GM12891 (cell line): ENCODE measurements at places on chromosomes 12 and 14.

- no peak for DNase-seq
Measured at GRCh38 chr12:28998662-28999120, 150.4 kb upstream of the FAR2 start.

GRCh38 chr12:107668320-107669098 is 17.1 kb upstream of the PWP1 start:
- no peak for DNase-seq

- no peak for DNase-seq
Measured at GRCh38 chr12:4881266-4882064, 28.2 kb upstream of the KCNA1 start.

GRCh38 chr12:80531646-80532045 is 87.6 kb downstream of the PTPRQ start:
- no peak for DNase-seq

- no peak for DNase-seq
Measured at GRCh38 chr12:68963856-68964745, 31.1 kb upstream of the CPM start.

- DNase-seq: no peak
Measured at GRCh38 chr12:18905134-18905533, 167.2 kb downstream of the CAPZA3 start.

GRCh38 chr12:108643941-108644810 is 10.5 kb upstream of the SELPLG start:
- no peak for DNase-seq

DNA sequence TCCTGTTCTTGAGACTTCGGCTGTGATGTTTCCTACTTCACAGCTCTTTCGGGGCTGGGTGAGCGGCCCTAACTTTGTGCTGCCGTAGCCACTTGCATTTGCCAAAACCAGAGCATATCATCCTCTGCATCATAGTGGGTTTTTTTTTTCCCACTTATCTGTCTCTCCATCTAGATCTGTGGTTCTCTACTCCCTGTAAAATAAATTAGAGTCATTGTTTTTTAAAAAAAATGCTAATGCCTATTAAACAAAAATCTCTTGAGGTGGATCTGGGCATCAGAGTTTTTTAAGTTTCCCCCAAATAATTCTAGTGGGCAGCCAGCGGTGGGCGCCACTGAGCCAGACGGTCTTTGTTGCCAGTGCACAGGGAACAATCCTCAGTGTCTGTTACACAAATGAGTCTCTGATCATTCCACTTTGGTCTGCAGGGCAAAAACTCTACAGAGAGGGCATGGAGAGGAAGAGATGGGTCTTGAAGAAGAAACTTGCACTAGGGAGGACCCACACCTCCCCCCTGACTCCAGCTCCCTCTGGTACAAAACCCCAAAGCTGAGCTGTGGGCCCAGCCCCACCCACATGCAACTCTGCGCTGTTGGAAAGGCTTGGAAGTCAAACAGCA is 62.4 kb upstream of the BCL2L14 start:
- DNase-seq: no peak

DNA sequence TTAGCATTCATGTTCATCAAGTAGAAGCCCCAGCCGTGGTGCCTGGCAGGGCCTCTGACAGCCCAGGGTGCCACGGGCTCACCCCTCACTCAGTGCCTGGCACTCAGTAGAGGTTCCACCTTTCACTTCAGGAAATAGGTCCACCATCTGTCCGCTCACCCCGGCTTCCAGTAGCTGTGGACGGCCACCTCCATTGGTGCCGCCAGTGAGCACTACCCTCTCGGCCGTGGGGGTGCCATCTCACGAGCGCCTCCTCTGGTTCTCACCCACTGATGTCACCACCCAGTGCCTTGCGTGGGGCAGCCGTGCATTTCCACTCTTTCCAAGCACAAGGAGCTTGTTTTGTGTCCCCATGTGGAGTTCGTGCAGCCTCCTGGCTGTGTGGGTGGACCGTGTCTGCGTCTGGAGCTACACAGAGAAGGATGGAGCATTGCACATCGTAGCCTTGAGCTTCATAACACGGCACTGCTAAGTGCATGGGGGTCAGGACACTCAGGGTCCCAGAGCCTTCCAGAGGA is 41.0 kb upstream of the MMP17 start:
- DNase-seq: no peak

DNA sequence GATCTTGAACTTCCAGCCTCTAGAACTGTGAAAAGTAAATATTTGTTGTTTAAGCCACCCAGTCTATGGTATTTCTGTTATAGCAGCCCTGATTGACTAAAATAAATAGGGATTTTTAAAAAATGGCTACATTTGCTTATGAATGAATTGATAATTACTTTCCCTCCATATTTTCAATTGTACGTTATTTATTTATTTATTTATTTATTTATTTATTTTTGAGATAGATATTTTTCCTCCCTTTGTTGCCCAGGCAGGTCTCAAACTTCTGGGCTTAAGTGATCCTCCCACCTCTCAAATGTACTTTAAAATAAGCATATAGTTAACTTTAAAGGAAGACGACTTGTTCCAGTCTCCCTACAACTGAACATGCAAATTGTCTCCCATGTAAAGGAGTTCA is 76.0 kb upstream of the HMGA2 start:
- DNase-seq: no peak
